ENCODE measurements at places on chromosomes 1 and 21.
A peak's percentile ranks its signal among the peaks of the same experiment; 100 is the strongest.

- DNase-seq: no peak
These were observed 350.4 kb downstream of the AMY1C start for GRCh38 chr1:104100115-104100514.

DNA sequence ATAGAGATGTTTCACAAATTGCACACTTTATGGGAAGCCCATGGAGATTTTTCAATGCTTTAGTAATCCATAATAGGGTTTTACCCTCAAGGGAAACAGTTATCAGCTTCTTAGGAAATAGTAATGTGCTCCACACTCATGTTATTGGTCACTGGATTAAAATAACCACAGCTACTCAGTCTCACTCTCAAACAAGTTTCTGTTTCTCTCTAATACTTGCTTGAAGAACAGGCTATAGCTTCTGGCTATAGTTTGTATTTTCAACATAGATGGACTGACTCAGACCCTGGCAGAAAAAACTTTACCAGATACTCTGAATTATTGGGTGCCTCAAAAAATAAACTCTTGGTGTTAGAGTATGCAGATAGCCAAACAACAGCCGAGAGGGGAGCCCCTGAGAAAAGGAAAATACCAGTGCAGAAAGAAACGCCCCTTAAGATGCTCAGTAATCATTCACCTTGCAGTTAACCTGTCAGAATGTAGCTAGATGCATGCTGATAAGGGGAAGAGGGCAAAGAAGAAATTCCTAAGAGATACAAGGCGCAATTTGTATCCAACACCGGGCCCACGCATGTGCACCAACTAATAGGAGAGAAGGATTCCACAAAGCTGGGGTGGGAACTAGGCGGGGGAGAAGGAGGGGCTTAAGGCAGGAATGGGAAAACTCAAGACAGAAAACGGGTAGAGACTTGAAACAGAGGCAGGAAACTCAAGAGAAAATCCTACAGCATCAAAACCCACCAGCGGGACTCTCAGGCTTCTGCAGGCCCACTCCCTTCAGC lies 30.4 kb upstream of the PDE4B start:
- no peak for DNase-seq

DNA sequence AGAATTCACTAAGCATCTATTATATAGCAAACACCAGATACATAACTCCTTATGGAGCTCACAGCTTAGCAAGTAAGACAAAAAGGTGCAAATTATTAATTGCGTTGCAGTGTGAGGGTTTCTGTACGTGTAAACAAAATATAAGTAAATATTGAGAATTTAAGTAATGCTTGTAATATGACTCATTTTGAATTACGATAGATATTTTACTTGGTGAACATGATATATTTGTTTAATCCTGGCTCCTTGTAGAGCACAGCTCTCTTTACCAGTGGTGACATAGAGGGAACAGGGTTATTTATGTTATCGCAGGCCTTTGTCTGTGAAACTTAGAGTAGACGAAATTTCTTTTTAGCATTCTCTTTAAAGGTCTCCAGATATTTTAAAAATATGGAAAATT lies 36.4 kb downstream of the LYPLAL1 start:
- no peak for DNase-seq

DNA sequence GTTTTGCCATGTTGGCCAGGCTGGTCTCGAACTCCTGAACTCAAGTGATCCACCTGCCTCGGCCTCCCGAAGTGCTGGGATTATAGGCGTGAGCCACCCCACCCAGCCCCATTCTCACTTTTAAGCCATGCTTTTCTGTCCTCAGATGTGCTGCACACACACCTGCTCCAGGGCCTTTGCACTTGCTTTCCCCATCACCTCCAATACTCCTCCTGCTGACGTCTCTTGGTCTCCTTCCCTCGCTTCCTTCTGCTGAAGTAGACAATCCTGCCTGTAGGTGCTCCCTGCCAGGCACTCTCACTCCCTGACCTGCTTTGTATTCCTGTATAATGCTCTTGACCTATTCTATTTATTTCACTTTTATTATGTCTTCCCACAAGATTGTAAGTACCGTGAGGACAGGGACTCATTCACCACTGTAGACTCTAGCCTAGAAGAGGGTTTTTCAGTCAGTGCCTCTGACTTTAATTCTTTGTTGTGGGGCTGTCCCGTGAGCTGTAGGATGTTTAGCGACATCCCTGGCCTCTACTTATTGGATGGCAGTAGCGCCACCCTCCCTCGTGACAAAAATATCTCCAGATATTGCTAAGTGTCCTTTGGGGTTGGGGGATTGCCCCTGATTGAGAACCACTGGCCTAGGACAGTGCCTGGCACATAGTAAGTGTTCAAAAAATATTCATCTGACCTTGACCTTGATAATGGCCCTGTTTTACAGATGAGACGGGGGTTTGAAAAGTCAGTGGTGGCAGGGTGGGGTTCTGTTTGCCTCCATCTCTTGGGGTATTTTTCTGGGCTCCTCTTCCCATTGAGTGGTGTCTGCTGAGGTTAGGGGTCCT lies 4.6 kb downstream of the TNFRSF1B start:
- no peak for DNase-seq

- DNase-seq: peak; percentile 61
These were observed 41.5 kb downstream of the IGSF21 start for GRCh38 chr1:18149027-18149641.

GRCh38 chr1:183290628-183291027 lies 104.6 kb downstream of the LAMC2 start:
- no peak for DNase-seq

GRCh38 chr1:25756215-25756614 lies 43.8 kb upstream of the SELENON start:
- no peak for DNase-seq

DNA sequence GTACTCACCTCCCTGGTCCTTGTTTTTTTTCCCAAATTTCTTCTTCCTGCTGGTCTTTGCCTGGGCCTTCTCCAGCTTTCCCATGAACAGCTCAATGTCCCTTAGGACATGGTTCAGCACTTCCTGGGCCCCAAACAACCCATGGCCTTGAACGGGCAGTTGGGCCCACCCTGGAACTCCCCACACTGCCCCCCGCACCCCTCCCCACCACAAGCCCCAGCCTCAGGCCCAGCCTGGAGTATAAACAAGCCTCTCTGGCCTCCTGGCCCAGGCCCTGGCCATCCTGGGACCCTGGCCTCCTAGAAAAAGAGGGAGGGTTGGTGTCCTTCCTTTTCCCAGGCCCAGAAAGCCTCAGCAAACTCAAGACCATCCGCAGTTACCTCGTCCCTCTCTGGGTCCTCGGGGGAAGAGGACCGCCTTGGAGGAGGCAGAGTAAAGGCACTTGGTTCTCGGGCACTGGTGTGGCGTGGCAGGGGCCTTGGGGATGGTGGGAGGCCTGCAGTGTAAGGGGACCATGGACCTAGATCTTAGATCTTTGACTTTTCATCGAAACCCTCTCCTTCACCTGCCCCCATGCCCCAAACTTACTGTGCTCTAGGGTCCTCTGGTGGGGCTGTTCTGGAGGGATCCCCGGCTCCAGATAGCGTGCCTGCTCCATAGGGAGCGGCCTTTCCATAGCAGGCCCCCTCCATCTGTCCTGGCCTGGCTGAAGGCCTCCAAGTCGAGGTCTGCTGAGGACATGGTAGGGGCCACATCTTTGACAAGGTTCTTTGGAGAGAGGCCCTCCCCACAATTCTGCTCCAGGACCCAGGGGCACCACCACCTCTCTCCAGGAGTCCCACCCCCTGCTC lies 5.6 kb downstream of the EPS8L3 start:
- DNase-seq: no peak

DNA sequence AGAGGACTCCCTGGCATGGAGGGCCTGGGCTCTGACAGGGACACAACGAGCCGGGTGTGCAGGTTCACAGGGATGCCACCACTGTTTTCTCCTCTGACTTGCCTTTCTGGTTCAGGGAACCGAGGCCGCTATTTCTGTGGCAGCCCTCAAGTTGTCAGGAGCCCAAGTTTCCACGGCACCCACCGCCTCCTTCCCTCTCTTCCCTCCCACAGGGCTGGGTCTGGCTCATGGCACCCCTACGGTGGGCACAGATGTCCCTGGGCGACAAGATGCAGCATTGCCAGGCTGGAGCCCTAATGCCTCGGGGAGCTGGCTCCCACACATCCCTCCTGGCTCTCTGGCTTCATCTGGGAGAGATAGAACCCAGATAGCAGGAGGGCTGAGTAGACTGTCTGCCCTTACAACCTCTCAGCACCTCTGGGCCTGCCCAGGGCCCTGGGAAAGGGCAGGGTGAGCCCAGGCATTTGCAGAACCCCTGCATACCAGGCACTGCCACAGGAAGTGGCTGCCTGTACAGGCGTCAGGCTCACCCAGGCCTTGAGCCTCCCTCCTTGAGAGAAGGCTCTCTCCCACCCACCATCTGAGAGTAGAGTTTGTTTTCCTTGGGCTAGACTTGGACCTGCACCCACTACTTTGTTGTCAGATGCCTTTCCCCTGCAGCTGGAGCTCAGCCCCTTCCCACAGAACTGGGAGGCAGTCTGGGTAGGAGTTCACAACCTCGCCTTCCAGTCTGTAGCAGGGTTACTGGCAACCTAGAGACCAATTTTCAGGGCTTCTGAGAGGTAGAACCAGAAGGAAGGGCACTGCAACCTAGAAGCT lies 20.5 kb downstream of the KCNC4 start:
- no peak for DNase-seq
